Hematopoietic multipotent progenitor cell (in vitro differentiated cells): ENCODE measurements at places on chromosomes 12 and 14.

GRCh38 chr12:64706857-64707256 is 52.3 kb downstream of the GNS start:
- no peak for DNase-seq

- peak; percentile 59 for DNase-seq
Observed at GRCh38 chr14:70317969-70318634, 41.4 kb downstream of the COX16 start.

DNA sequence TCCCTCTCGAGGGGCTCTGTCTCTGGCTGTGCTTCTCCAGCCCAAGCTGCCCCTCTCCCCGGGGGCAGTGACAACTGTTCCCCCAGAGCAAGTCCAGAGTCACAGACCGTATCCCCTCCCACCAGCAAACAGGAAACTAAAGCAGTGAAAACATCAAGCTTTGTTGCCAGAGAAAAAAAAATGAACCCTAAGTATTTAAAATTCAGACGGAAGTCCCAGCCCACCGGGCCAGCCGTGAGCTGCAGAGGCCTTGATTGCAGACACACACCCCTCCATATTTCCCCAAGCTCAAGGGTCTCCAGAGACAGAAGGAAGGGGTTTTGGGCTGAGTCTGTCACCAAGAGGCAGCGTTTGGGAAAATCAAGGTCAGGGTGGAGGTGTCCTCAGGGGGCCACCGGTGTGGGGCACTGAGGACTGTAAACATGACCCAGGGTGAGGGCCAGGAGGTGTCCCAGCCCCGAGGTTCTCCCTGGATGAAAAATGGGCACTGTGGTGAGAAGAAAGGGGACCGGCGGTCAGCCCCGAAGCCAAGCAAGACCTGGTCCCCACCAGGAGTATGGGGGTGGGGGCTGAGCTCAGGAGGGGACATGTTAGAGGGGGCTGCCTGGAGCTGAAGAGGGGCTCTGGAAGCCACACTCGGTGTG is 7.7 kb downstream of the PHETA1 start:
- DNase-seq: peak; percentile 45

DNA sequence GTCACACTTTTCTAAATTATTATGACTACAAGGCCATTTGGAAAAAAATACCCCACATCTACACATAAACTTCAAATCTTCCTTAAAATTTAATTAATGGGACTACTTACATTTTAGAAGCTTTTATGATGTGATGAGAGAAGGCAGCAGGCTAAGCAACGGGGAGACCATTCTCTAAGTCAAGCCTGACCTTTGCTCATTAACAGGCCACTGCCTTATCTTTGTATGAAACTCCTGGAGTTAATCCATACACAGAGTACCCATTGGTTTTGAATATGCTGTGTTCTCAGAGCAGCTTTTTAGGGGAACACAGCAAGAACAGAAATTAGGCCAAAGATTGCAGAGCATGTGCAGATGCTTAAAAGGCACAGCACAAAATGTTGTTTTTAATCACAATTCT is 35.5 kb upstream of the LRIG3 start:
- no peak for DNase-seq

DNA sequence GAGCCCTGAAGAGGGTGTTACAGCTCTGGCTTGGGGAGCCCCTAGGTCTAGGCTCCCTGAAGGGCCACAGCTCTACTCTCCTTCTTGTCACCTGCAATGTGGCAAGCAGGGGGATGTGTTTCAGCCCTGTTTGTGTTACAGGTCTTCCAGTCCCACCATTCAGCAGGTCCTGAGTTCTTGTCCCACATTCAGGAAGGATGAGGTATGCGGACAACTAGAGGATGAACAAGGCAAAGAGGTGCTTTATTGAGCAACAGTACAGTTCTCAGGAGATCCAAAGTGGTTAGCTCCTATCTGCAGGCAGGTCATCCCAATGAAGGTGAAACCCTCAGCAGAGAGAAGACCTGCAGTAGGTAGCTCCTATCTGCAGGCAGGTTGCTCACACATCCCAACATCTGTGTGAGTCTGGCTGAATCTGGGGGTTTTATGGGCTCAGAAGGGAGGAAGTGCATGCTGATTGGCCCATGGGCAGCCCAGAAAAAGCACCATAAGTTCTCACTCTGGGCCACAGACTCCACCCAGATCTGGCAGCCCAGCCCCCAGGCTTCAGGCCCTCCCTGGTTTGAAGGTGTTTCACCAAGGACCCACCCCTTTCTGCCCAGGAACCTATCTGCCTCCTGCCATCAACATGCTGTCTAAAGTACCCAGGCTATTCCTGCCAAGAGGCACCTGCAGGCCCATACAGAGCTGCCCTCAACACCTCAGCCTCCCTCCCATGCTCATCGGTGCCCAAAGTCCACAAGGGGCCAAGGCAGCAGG is 98.9 kb downstream of the NUAK1 start:
- no peak for DNase-seq
